ENCODE measurements at places on chromosomes 2 and 18.

DNA sequence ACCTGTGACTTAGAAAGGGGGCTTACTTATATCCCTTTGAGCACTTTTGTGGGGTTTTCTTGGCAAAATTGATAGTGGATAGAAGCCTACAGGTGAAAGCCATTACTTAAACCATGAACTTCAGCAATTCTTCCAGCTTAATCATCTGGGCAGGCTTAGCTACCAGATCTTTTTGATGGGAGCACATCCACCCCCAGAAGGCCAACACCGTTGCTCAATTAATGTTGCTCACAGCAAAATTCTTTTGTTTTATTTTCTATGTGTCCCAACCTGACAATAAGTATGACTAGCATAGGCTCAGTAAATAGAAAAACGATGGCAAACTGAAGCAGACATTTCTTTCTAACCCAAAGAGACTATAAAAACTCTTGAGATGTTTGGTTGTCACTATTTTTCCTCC lies 269.4 kb upstream of the TCF4 start:
- no peak for DNase-seq

DNA sequence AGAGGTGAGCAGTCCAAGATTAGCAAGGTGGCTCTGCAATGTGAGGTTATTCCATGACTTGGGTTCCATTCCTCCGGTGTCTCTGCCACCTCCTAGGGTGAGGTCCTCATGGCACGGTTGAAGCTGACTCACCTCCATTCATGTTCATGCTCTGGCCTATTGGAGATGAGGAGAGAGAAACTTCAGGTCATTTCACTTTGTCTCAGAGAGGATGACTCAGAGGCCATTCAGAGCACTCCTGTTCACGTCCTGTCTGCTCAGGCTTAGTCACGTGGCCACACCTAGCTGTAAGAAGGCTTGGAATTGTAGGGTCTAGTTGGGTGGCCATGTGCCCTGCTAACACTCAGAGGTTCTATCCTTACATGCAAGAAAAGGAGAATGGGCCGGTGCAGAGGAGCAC lies 67.5 kb upstream of the MBOAT2 start:
- no peak for DNase-seq

GRCh38 chr2:39515273-39515896 lies 78.3 kb upstream of the MAP4K3 start:
- DNase-seq = no peak

GRCh38 chr2:239267288-239267951 lies 133.4 kb downstream of the HDAC4 start:
- peak; percentile 81 for DNase-seq

- DNase-seq = no peak
These were observed 77.4 kb downstream of the ABCA12 start for GRCh38 chr2:215060861-215061536.

DNA sequence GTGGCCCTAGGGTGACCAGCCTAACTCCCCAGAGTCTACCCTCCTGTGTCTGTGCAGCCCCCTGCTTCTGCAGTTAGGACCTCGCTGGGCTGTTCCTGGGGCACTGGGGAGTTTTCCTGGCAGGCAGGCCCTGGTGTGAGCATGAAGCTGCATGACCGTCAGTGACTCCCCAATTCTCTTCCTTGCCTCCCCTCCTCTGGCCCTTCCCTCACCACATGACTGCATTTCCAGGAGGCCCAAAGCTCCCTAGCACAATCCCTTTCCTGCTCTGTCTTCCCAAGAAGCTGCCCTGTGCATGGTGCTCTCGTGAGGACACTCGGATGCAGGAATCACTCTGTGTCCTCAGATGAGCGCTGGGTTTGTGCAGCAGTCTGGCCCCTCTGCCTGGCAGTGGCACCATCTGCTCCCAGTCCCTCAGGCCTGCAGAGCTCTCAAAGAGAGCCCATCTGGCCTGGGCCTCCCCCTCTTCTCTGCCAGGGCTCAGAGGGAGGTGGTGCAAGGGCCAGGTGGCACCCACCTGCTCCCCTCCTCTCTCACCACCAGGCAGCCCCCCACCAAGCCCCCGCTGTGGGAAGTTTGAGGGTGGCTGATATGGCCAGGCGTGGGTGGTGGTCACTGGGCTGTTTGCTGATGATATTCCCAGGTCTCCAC lies 125.6 kb upstream of the HS6ST1 start:
- no peak for DNase-seq

DNA sequence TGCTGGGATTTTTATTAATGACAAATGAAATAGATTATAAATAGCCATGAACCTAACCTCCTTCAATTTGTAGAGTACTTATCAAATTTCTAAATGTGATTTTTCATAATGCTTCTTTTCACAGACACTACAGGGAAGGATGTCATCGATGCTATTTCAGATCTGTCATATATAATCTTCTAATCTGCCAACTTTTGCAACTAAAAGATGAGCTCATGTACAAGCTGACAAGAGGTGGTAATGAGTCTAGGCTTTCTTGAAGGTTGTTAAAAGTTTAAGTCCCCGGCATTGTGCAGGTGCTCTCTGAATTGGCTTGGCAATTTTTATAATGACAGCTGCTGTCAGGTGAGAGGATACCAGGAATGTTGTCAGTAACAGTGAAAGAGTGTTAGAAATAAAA lies 320.4 kb downstream of the LRRTM4 start:
- no peak for DNase-seq

DNA sequence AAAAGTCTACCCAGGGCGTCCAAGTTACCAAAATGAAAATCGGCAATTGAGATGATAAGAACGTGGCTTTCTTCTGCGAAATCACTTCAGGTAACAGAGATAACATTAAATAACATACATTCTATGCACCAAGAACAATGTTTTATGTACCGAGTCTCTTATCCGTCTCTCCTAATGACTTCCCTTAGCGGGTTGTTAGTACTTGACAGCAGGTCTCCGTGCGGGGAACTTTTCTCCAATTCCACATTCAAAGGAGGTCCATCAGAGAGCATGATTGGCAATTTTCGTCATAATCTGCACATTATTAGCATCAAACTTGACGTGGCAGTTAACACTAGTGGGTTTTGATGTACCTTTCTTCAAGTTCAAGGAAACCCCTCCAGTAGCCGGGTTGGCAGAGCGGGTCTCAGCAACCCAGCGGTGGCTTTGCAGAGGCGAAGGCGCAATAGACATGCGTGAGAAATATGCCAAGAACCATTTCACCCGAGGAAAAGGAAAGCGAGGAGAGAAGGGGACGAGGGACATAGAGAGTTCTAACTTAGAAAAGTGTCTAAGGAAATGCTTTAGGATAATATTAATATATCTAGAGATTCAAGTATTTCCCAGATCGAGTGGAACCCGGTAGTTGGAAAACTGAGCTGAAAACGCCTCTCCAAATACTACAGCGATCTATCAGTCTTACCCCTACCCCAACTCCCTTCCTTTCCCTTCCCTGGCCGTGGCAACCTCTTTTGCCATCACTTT lies 5.0 kb downstream of the EVX2 start:
- no peak for DNase-seq

All from GM18507 (cell line).